ENCODE measurements at places on chromosomes 3 and 15.

DNA sequence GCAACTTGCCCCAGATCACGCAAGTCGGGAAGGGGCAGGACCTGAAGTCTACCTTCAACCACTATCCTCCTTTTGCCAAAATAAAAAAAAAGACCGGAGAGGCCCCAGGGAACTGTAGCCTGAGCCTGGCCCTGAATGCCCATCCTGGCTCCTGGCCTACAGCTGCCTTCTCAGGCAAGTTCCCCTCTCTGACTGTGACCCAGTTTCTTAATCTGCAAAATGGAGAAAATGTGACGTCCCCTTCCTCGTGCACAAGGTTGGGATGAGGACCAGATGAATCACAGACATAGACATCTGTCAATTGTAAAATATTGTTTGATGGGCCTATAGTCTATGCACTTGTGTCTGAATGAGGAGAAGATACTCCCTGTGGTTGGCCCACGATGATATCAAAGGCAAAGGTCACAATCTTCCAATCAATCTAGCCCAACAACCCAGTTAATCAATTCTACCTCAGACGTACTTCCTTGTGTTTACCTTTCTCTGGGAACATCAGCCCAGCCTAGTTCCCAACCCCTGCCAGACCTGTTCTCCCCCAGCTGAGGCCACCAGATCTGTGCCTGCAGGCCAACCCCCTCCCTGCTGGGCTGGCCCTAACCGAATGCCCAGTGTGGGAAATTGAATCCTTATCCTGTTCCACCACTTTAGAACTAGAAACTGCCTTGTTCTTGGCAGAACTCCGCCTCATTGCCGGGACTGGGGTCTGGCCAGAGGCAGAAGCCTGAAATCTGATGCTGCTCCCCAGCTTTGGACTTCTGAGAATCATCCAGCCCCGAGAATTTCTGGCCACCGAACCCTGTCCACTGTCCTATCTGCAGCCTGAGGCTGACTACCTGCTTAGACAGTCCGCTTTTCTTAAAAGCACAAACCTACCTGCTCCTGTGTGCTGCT lies 101.8 kb upstream of the LIPC start:
- DNase-seq: no peak

DNA sequence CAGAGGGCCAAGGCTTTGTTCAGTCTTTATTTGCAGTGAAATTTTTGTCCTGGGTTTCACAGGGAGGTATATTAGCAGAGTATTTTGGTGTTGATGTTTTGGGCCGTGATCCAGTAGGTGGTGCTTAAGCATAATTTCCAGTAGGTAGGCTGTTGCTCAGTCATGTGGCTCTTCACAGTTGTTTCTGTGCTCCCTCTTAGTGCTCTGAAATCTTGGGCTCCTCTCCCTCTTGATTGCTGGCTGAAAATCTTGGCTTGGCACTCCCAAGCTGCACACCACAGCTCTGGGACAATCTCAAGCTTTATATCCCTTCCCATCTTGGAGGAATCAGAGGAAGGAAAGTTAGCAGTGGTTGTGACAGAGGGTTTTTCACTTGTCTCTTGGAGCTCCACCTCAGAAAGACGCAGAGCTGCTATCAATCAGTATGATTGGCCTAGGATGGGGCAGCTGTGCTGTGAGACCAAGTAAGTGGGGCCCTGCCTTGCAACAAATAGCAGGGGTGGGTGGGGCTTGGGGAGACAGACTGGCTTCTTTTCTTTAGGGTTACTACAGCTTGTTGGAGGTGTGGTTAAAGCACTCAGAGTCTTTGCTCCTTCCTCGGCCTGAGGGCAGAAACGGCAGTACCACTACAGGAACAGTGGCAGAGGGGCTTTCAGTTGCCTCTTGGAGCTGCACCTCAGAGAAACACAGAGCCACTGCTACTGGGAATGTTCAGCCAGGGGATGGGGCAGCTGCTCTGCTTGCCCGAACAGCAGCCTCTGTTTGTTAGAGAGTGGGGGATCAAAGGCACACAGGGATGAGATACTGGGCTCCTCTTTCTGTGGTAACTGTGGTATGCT lies 627.0 kb downstream of the SI start:
- DNase-seq: no peak

DNA sequence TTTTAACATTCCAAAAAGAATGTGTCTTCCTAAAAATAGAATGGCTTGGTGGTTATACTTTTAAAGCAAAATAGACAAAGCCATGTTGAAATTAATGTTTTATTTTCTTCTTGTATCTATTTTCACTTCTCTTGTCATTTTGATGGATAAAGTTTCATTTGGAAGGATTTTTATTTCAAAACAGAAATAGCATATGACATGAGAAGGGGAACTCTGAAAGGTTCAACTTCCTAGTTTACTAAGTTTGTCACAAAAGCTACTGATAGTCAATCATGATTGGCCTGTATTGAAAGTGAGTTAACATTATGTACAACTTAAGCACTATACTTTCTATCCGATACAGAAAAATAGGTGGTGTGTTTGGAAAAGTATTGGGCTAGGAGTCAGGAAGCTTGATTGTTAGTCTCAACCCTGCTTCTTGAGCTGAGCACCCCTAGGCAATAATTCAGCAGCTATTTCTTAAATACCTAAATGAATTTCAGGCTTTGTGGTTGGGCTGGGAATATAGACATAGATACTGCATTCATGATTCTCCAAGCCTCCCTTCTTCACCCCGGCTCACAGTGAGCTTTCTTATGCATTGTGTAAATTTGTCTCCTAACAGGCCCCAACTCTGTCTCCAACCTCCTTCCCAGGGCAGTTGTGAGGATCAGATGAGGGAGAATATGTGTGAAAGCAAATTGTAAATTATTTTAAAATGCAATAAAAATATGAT lies 46.9 kb upstream of the CSPG4 start:
- DNase-seq: no peak

DNA sequence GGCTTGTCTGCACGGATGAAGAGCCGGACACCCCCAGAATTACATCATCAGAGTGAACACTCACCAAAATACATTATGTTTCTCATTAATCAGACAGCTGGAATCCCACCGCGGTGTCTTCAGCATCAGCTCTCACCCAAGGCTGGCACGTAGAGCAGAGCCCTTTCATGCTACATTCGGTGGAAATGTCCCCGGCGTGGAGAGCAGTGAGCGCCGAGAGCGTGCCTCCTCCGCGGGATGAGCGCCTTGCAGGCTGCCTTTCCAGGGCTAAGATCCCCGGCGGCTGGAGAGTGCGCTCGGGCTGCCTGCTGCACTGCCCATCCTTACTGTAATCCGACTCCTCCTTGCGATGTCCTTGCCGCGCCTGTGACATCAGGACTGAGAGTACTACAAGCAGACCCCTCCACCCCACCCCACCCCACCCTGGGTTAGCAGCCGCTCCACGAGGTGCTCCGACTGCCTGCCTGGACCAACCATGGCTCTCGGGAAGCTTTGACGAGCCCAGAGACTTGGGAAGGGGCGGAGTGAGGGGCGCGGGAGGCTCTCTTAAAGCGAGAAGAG lies at the start of gene ZNF385D:
ZNF385D (minus strand) TSS at position 380 of the 561 bp plus-strand sequence; CDS start at position 86, 294 bp downstream.
- no peak for DNase-seq

DNA sequence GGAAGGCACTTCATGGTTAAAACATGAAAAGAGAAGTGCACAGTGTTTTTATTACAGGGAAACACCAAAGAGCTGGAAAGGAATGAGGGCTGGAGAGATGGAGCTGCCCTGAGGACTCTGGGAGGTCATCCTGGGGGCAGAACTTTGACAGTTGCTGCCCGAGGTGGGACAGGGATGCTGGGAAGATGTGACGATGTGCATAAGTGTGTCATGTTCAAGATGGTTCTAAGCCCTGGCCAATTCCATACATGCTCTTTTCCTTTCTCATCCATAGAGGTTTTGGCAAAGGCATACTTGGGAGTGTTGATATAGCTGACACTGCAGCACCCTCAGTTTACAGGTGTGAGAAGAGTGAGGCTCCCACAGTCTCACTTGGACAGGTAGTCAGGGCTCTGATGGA lies 23.8 kb downstream of the LPP start:
- DNase-seq: no peak

GRCh38 chr3:15120986-15121385 lies 22.0 kb upstream of the RBSN start:
- DNase-seq: no peak

DNA sequence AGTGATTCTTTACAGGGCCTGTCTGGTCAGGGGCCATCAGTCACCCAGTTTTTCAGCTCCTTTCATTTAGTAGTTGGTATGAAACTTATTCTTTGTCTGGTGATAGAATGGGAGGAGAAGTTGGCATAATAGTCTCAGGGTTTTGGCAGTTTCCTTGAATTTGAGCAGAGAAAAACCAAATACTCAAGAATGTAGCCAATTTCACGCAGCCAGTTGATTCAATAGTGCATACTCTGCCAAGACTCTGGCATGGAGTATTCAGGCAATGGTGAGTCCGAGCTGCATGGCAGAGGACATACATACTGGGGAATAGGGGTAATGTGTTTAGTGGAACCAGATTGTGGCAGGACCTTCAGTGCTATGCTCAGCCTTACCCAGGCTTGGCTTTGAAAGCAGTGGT lies 118.3 kb downstream of the GALK2 start:
- no peak for DNase-seq

DNA sequence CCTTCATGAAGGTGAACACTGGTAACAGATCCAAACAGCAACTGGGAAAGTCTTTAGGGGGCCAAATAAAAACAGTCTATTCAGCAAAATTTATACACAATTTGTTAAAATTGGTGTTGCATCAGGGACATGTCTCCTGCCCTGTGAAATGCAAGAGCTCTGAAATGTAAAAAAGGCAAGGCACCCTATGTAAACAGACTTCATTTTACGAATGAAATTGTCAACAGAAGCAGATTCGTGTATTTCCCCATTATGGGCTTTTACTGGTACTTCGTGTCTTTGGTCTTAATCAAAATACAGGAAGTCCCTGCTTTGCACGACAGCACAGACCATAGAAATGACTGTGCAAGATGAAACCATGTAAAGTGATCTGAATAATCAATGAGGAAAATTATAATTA lies 127.3 kb upstream of the THBS1 start:
- no peak for DNase-seq

- DNase-seq: no peak
Measured at GRCh38 chr3:175098644-175099043, 239.5 kb downstream of the NAALADL2 start.

- DNase-seq: no peak
Measured at GRCh38 chr3:217099-217813, 20.7 kb downstream of the CHL1 start.

- no peak for DNase-seq
Measured at GRCh38 chr3:38562467-38562925, 66.4 kb downstream of the EXOG start.

DNA sequence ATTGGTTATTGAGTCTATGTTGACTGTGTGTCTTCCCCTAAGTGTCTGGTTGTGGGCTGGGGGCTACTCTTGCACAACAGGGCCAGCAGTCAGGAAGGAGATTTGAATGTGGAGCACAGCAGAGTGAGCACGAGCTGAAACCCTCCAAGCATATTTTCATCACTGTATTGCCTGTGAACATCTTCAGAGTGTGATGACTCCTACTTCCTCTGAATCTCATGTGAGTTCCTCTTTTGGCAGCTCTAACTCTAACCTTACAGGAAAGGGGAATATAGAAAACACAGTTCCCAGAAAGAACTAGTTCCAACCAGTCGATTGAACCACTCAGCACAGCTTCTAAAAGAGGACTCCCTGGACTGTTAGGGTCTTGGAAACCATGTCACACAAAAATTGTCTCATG lies 211.6 kb downstream of the RAP2B start:
- DNase-seq: no peak

- no peak for DNase-seq
Measured at GRCh38 chr15:50135031-50135551, 16.1 kb upstream of the ATP8B4 start.

GRCh38 chr15:78641749-78642275 lies 802 bp upstream of the CHRNB4 start:
- no peak for DNase-seq

- DNase-seq: no peak
Measured at GRCh38 chr3:84440291-84440690, 518.5 kb upstream of the CADM2 start.

DNA sequence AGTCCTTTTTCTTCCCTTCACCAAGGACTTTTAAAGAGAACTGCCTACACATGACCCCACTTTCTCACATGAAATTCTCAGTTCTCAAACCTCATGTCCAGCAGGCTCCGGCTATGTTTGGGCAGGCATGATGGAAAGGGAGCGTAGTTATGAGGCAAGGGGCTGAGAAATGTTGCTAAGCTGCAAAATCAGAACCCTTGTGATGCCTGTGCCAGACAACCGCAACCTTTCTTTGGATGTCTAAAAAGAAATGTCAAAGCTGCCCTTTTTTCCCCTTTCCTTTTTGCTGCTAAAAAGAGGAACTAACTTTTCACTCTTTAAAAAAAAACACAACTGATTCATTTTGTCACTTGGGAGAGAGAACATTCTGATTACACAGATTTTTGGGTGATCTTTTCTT lies 19.2 kb downstream of the GNB4 start:
- DNase-seq: no peak

DNA sequence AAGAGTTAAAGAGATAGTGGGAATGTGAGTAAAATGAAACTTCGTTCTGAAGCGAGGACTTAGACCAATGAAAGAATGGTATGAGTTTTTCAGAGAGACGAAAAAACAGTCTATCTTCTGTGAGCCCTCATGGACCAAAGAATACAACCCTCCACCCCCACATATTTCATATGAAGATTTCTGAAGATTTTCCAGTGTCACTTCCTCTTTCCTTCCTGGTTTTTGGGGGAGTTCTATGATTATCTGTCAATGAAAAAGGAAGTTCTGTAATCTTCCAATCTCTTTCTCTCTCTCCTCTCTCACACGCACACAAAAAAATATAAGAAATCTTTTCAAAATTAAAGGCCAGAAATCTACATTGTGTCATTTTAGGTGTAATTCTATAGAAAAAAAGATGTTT lies 27.7 kb downstream of the CMSS1 start:
- DNase-seq: no peak

DNA sequence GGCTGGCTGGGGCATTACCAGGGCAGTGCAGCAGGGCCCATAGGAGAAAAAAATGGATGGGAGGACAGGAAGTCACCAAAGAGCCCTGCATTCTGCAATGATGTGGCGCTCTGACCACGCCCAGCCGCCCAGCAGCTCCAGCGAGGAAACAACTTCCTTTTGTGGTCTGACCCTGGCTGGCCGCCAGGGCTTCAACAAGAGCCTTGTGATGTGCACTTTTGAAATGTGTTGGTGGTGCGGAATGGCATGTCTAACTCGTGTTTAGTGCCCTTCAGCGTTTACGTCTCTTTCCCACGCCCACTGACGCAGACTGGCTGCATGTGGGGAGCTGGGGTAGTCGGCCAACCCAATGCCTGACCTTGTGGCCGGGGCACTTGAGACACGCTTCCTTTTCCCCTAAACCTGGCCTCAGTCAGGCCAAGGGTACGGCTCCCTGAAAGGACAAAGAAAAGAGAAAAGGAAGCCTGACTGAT lies 81.9 kb upstream of the CTNNB1 start:
- peak; percentile 49 for DNase-seq

GRCh38 chr15:65091946-65092770 lies 15.6 kb downstream of the KBTBD13 start:
- no peak for DNase-seq

Data from esophagus squamous epithelium (tissue), 5 donors.